ENCODE measurements at places on chromosomes 11 and 22.

GRCh38 chr11:21983431-21983830, 209.5 kb upstream of the ANO5 start:
- no peak for DNase-seq

GRCh38 chr11:73177778-73178539, 35.8 kb upstream of the FCHSD2 start:
- DNase-seq: peak; percentile 62

DNA sequence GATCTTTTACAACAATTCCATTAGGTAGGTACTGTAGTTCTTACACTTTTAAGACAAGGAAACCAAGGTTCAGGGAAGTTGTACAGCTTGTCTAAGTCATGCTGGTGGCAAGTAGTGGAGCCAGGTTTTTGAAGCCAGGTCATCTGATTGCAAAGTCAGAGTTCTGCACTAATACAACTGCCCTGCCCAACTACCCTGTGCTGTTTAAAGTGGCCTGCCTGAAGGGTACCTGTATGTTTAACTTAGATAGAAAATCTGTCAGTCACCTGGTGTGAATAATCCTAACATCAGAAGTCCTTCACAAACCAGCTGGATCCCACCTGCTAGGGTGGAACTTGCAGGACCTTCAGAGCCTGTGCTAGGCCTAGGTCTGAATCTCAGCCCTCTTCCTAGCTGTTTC, 44.2 kb downstream of the ARFGAP2 start:
- no peak for DNase-seq

DNA sequence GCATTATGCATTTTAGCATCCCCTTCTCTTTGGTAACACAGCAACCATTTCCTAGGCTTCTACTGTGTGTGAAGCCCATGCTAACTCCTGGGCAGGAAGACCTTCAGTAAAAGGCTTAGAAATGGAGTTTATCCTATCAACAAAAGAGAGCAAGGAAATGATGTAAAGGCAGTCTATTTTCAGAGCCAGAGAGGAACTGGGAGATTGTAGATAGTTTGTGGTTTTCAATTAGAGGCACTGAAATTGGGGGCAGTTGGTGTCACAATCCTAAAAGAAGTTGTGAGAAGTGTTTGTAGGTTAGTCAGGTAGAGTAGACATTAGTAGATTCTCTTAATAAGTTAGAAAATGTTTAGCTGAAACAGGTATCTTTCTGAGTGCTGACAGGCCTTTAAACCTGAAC, 7.1 kb downstream of the ACAD8 start:
- no peak for DNase-seq

GRCh38 chr11:118295815-118296454, 8.6 kb upstream of the CD3E start:
- DNase-seq: no peak

DNA sequence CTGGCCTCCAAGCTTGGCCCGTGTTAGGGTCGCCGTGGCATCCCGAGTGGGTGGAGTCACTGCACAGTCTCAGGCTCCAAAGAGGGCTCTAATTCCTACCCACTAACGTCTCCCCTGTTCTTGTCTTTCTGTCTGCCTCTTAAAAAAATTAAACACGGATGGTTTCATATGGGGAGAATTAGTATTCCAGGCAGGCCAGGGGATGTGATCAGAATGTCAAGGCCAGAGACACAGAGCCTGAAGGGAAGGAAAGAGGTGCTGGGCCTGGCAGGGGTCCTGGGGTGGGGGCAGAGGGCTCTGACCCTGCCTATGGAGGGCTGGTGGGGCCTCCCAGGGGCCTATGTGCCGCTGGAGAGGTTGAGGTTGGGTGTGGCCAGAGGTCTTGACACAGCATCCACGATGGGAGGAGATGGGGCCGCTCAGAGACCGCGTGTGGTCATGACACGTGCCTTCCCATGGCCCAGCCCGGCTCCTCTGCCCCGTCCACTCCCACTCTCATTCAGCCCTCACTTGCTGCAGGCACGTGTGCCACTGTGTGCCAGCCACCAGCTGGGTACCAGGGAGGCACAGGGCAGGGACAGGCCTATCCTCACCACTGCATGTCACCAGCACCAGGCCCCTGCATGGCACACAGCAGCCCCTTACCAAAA, 56.5 kb downstream of the FLRT1 start:
- no peak for DNase-seq

GRCh38 chr22:39152024-39152510, 413 bp downstream of the CBX7 start:
- DNase-seq: no peak

DNA sequence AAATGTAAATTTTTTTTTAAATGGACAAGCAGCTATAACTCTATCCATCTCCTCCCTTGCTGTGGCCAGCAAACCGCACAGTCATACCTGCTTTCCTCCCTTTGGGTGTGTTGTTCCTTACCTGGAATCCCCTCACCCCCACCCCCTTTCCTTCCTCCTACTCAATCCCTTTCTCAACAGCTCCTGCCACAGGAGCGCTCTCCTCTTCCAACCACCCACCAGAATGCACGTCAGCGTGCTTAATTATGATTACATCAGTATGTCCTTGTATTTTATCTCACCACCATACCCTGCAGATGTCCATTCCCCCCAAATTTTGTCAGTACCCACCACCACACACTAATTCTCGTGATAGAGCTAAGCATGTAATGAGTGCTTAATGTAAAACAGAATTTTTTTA, 60.9 kb upstream of the LMO2 start:
- DNase-seq: no peak

GRCh38 chr11:66360406-66361073, 11.0 kb downstream of the SLC29A2 start:
- no peak for DNase-seq

- no peak for DNase-seq
Observed at GRCh38 chr11:70024773-70025045, 53.4 kb upstream of the ANO1 start.

- peak; percentile 60 for DNase-seq
Observed at GRCh38 chr22:50507421-50507990, at the start of gene LMF2. Gene LMF2, minus strand, starts transcription at chr22:50507702. Its CDS starts 27 bp downstream, at chr22:50507675.

DNA sequence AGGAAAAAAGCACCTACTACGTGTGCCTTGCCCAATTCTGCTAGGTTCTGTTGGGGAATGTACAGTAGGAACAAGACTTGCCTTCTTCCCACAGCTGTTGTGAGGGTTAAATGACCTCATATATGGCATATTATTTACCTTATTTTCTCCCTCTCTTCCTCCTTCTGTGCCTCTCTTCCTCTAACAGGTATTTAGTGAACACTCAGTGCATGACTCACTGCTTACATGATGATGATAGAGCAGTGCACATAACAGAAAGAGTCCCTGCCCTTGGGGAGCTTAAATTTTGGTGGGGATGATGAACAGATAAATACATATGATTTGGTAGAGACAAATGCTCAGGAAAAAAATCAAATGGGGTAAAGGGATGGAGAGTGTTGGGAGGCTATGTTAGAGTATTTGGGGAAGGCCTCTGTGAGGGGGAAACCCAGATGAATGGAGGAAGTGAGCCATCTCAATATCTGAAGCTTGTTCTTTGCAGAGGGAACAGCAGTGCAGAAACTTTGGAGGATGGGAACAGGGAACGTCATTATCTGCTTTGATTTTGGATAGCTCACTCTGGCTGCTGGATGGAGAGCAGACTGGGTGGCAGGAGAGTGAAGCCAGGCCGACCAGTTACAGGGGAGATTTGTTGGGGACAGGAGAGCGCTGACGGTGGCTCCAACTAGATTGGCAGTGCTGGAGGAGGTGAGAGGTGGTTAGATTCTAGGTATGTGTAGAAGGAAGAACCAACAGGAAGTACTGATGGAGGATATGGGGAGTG, 95.5 kb upstream of the TENM4 start:
- DNase-seq: no peak

GRCh38 chr11:72661486-72661885, 12.7 kb downstream of the PDE2A start:
- DNase-seq: no peak

DNA sequence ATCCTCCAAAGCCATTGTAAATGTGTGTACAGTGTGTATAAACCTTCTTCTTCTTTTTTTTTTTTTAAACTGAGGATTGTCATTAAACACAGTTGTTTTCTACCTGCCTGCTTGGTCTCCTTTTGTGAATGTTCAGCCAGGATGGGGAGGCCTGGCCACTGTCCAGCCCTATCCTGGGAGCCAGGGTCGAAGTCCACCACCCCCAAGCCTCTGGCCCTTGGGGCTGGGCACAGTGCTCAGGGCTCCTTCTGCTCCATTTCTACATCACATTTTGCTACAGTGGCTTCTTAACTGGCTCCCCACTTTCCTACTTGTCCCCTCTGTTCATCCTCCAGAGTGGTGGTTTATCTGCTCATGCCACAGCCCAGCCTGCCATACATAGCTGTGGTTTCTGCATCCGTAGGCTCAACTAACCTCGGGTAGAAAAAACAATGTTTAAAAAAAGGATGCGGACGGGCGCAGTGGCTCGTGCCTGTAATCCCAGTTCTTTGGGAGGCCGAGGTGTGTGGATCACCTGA, 2.5 kb upstream of the SMARCB1 start:
- DNase-seq: no peak

GRCh38 chr22:32558681-32559355, 84.2 kb downstream of the FBXO7 start:
- DNase-seq: no peak

- no peak for DNase-seq
Observed at GRCh38 chr11:129131316-129131715, 60.8 kb downstream of the ARHGAP32 start.

- no peak for DNase-seq
Observed at GRCh38 chr22:23063539-23064380, 6.6 kb upstream of the GNAZ start.

DNA sequence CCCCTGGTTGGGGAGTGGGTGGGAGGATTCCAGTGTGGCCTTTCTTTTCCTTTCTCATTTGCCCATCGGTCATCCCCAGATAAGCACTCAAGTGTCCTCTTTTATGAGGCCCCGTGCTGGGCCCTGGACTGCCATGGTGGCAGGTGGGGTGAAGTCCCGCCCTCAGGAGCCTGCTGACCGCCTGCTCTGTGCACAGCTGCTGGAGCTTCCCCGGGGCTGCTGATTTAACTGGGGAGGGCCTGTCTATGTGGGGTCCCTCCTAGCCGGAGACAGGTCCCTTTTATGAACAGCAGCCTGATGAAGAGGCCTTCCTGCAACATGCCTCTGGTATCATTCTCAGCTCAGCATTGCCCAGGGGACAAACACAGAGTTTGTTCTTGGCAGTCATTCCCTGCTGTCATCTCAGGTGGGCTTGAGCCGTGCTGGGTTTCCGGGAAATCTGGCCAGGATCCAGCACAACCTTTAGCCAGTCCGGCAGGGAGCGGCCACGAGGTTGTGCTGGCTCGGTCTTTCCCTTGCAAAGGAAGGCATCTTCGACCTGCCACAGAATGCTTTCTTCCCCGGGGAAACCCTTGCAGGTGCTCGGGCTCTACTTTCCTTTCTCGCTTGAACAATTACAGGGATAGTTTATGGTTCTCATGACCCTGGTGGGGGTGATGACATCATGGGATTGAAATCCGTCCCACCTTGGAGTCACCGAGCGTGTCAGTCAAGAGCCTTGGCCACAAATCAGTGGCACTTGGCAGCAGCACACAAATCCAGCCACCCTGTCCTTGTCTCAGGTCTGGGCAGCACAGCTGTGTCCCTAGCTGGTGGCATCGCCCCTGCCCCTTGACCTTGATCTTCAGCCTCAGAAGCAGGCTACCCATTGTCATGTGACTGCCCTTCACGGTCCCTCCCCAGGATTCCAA, 20.1 kb downstream of the ST14 start:
- peak; percentile 74 for DNase-seq

Data from NCI-H2081 (cell line).